Naive thymus-derived CD4-positive, alpha-beta T cell (primary cell): ENCODE measurements at places on chromosomes 4 and X. TPM values are rescaled to one million over a fixed set of nuclear protein-coding genes. Genes with fewer than 3 reads are reported as not detected.

The FGA gene
- total RNA-seq, result not detected

The HPSE gene
- 6.6 TPM for total RNA-seq

GRCh38 chrX:38214551-38215531 lies 5.8 kb downstream of the SRPX start:
- DNase-seq, result no peak

DNA sequence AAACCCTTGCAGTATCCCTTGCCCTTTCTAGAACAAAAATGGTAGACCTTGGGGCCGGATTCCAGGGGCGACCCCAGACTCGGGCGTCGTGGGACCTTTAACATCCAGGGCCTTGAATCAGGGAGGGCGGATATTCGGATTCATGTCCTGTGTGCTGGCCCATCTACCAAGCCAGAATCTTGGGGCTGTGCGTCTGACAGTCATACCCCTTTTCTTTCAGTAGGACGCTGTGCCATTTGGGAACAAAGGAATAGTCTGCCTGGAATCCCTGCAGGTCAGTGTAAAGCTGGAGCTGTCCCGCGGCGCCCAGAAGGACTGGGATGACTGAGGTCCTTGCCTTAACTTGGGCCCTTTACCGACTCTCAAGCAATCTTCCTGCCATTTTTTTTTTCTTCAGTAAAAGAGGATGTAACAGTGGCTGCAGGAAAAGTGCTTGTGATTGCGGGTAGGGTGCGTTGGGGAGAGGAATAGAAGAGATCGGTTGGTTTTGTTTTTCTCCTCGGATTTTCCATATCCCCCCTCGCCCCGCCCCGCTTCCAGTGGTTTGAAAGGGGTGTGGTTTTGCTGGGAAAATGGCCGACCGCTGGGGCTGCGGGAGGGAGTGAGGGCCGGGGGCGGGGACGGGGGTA lies 518 bp downstream of the ARMCX1 start:
- no peak for DNase-seq

GRCh38 chr4:14035076-14035475 lies 407.6 kb upstream of the BOD1L1 start:
- DNase-seq, result no peak

DNA sequence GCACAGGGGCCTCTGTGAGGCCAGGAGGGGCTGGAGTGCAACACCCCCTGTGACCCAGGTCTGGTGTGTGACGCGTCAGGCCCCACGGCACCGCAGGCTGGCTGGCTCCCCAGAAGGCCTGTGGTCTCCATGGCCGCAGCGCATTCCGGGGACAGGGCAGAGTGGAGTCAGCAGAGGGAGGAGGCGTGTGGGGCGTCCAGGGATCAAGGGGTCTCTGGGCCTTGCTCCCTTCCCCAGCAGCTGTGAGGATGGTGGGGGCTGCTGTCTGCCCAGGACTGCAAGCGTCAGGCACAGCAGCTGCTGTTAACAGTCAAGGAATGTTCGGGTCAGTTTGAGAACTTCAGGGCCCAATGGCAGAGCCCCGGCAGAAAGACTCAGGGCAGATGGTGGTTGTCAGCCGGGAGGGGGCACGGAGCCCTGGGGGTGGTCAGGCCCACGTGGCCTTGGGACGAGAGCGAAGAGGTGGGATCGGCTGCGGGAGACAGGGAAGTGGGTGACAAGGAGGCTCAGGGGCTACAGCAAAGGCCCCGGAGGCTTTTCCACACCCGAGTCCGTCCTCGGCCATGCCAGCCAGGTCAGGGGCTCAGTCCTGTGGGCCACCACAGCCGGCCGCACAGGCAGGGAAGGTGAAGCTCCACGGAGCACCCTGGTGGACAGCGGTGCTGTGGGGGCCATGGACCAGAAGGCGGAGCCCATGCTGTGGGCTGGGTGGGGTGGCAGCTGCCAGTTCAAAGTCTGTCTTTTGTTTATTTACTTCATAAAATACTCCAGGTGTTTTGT lies 18.3 kb downstream of the PCGF3 start:
- DNase-seq, result no peak

- no peak for DNase-seq
These were observed 427 bp downstream of the ZNF182 start for GRCh38 chrX:48003367-48003757.
